ENCODE measurements at places on chromosomes 7 and 10. TPM values are rescaled to one million over a fixed set of nuclear protein-coding genes. Genes with fewer than 3 reads are reported as not detected.

Gene NUTM2A
- 5.5 TPM for total RNA-seq

Gene RSPH10B2
- total RNA-seq = 0.27 TPM

- no peak for DNase-seq
These were observed 159.3 kb downstream of the TNS3 start for GRCh38 chr7:47422611-47423010.

- no peak for DNase-seq
These were observed 19.2 kb downstream of the ZNF107 start for GRCh38 chr7:64685091-64685490.

DNA sequence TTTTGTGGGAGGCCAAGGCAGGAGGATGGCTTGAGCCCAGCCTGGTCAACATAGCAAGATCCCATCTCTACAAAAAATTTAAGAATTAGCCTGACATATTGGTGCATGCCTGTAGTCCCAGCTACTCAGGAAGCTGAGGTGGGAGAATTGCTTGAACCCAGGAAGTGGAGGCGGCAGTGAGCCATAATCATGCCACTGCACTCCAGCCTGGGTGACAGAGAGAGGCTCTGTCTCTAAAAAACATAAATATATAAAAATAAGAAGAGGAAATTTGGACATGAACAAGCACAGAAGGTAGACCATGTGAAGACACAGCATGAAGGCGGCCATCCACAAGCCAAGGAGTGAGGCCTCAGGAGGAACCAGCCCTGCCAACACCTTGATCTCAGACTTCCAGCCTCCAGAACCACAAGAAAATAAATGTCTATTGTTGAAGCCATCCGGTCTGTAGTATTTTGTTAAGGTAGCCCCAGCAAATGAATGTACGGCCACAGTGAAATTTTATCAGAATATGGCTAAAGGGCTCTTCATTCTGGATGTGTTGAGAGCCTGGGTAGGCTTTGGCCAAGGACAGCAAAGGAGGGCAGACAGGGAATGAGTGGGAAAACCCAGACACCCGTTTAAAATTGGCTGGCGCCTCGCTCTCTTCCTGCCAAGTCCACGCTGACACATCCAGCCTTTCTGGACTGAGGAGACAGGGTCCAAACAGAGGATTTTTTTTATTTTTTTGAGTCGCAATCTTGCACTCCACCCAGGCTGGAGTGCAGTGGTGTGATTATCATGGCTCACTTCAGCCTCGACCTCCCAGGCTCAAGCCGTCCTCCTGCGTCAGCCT is 12.9 kb upstream of the GRID2IP start:
- DNase-seq = no peak
